ENCODE measurements at places on chromosomes 2 and 18.

- DNase-seq, result no peak
These were observed 165.2 kb upstream of the EPC2 start for GRCh38 chr2:148479398-148479797.

GRCh38 chr2:154203902-154204301, 332.2 kb downstream of the GALNT13 start:
- no peak for DNase-seq

GRCh38 chr18:35695803-35696202, 114.3 kb downstream of the GALNT1 start:
- DNase-seq, result no peak

DNA sequence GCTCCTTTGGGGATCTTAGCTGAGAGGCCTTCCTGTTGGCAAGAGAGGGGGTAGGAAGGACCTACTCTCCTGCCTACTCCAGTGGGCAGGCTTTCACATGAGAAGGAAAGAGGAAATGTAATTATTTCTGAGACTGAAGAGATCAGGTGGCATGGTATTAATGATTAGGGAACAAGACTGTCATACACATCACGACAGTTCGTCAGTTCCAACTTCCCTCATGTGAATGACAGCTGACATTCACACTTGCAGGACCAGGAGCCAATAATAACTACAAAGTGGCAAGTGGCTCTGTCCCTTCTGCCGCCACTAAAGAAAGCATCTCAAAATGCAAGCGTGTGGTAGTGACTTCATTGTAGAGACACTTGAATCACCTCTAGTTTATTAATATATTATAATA, 90.0 kb downstream of the ZCCHC2 start:
- DNase-seq, result no peak

DNA sequence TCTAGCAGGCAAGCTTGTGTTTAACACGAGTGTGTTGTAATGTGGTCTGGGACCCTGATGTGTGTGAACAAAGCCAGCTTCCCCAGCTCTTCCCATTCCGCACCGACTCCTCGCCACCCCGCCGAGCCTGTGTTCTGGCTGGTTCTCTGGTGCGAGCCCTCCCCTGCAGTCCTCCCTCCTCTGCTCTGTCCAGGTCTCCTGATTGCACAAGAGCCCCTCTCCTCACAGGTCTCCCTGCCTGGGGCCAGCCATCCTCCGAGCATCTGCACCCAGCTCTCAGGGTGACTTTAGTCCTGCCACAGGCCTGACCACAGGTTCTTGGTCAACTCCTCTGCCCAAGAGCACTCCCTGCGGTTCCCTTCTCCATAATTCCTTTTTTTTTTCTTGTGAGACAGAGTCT, 13.2 kb downstream of the SLC66A3 start:
- no peak for DNase-seq

- DNase-seq, result no peak
These were observed 31.9 kb upstream of the ATP6V1B1 start for GRCh38 chr2:70903641-70904340.

DNA sequence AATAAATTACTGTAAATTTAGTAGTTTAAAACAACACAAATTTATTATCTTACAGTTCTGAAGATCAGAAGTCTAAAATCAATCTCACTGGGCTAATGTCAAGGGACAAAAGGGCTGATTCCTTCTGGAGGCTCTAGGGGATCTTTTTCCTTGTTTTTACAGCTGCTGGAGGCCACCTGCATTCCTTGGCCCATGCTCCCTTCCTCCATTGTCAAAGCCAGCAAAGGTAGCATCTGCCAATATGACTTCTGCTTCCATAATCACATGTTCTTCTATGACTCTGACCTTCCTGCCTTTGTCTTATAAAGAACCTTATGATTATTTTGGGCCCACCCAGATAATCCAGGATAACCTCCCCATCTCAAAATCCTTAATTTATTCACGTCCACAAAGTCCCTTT, 46.0 kb upstream of the FAM136A start:
- DNase-seq, result no peak

GRCh38 chr18:48897531-48897930, 53.2 kb downstream of the SMAD7 start:
- no peak for DNase-seq

DNA sequence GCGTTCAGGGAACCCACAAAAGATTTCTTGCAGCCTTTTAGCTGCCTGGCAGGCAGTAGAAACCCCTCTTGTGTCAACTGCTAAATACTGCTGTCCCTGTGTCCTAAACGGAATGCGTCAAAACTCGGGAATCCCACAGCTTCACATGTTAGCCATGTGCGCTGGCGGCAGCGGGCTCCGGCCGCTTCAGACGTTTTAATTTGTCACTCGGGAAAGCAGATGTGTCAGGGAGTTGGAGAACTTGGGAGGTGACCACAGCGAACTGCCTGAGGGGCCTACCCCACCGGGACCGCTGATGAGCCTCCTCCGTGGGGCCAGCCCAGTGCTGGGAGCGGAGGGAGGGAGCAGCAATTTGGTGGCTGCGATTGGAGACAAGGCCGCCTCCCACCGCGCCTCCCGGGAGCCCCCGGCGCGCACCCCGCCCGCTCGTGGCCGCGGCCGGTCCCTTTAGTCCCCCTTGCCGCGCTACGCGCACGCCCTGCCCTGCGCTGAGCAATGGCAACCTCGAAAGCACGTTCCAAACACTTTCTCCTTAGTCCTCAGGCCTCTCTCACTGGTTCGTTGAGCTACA, 146.1 kb upstream of the SATB2 start:
- DNase-seq, result no peak

DNA sequence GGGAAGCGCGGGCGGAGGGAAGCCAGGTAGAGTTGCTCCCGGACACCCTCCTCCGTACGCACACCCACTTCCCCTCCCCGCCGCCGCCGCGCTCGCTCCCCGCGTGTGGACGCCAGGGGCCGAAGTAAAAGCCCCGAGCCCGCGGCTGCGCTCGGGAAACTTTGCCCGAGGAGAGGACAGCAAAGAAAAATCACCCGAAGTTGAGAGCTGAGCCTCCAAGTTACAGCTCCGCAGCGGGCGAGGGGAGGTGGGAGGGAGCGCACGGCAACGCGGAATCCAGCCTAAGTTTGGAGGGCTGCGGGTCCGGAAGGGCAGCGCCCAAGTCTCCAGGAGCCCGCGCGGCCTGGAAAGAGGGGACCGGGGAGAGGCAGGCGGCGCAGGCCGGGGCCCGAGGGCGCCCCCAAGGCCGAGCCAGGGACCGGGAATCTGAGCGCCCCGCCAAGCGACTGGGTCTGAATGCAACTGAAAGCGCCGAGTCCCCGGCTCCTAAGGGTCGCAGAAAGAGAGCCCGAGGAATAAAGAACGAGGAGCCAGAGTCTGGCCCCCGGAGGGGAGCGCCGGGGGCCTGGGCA, 706 bp upstream of the BCL11A start:
- peak; percentile 64 for DNase-seq

DNA sequence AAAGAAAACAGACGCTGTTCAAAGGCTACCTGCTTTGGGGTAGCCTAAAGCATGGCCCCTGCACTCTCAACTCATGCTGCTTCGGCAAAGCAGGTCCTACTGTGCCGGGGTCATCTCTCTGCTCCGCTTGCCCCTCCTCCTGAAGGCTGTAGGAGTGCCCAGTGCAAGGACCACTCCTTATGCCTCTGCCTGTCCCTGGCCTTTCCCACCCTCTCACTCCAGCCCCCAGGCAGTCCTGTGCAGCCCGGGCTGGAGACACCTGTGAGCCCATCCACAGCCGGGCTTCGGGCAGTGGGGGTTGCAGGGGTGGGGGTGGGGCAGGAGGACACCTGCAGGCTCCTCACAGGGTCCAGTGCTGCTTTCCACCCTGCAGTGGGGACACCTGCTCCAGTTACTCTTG, 69.1 kb downstream of the ACKR3 start:
- DNase-seq, result no peak

DNA sequence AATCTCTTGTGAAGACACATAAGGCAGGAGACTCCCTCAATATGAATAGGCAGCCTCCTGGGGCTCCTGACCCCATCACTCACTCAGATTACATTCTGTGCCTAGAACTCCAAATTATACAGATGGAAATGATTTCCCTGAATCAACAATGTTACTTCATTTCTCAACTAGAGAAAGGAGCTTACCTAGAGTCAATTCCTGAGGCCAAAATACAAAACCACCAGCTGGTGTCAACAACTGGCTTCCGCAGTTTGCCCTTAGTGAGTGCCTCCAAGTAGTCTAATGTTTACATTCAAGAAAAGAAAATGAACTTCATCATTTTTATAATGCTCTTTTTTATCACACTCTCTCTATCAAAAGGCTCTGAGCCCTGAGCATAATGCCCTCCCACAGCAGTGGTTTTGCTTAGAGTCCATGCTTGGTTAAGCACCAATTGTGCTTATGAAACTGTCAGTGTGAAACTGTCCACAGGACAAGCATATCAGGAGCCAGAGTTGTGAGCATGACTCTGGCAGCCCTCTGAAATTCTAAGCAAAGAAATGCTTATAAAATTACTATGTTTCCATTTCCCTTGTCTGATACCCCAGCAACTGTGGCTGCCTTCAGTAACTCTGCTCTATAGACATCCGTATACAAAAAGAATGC, 305.7 kb upstream of the PKDCC start:
- DNase-seq, result no peak

GRCh38 chr2:46568212-46569009, 89.0 kb downstream of the TMEM247 start:
- DNase-seq, result no peak

- no peak for DNase-seq
These were observed 80.3 kb downstream of the MBOAT2 start for GRCh38 chr2:8923183-8923582.

DNA sequence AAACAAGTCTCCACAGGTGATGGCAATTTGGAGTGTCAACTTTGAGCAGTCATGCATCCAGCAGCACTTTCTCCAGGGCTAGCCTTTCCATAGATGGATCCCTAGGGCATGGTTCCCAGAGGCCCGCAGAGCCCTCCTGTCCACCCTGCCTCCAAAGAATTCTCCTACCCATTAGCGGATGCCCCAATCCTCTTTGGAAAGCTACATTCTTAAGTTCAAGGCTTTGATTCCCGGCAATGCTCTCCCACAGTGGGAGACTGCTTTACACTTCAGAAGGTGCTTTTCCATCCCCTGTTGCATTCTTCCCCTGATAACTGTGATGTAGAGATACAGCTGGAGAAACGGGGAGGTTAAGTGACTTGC, 61.3 kb downstream of the ACAA2 start:
- DNase-seq, result no peak

- DNase-seq, result no peak
These were observed 938.1 kb upstream of the SLC39A10 start for GRCh38 chr2:194718881-194719280.

DNA sequence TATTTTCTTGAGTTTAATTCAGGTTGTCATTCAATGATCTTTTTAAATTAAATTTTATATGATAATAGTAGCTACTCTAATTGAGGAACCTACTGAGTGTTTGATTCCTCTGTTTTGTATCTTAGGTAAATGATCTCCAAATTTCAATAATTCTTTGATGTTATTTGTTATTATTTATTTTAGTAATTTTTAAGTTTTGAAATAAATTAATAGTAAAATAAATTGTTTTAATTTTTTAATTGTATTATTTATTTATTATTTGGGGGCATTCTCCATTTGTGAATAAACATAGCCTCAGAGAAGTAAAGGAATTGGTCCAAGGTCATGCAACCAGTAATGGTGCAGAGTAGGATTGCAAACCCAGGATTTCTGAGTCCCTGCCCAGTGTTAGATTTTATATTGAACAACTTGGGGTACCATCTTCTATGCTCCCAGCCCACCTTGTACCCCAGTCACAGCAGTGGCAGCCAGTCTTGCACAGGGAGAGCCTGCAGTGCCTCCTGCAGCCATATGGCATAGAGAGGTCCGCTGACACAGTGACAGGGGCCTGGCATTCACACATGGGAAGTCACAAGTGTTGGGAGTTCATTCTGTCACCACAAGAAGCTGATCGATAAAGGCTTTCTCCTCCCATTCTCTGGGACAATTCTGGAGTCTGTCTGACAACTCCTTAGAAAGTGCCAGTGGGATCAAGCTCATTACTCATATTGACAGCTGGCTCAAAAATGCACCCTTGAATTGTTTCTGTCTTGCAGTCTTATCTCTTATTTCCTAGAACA, 110.0 kb upstream of the ETAA1 start:
- no peak for DNase-seq

GRCh38 chr2:1321321-1321720, 91.9 kb upstream of the TPO start:
- DNase-seq, result no peak

GRCh38 chr2:118841450-118841827, 6.0 kb downstream of the EN1 start:
- DNase-seq, result no peak

- peak; percentile 39 for DNase-seq
These were observed 69.3 kb downstream of the INPP5D start for GRCh38 chr2:233129351-233129978.

DNA sequence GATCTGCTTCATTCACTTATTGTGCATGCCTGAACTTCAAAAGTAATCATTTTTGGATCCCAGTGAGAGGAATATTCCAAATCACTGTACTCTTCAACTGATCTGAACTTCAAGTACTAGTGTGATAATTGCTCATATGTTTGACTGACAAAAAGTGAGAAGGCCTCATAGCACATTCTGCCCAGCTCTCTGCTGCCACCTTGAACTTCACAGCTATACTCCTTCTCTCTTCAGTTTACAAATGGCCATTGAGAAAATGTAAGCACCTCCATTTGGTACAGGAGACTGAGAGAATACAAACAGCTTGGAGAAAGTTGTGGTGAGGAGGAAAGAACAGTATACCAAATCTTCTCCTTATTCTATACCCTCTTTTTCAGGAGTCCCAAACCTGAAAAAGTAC, 946.0 kb upstream of the CHAC2 start:
- DNase-seq, result peak; percentile 12

DNA sequence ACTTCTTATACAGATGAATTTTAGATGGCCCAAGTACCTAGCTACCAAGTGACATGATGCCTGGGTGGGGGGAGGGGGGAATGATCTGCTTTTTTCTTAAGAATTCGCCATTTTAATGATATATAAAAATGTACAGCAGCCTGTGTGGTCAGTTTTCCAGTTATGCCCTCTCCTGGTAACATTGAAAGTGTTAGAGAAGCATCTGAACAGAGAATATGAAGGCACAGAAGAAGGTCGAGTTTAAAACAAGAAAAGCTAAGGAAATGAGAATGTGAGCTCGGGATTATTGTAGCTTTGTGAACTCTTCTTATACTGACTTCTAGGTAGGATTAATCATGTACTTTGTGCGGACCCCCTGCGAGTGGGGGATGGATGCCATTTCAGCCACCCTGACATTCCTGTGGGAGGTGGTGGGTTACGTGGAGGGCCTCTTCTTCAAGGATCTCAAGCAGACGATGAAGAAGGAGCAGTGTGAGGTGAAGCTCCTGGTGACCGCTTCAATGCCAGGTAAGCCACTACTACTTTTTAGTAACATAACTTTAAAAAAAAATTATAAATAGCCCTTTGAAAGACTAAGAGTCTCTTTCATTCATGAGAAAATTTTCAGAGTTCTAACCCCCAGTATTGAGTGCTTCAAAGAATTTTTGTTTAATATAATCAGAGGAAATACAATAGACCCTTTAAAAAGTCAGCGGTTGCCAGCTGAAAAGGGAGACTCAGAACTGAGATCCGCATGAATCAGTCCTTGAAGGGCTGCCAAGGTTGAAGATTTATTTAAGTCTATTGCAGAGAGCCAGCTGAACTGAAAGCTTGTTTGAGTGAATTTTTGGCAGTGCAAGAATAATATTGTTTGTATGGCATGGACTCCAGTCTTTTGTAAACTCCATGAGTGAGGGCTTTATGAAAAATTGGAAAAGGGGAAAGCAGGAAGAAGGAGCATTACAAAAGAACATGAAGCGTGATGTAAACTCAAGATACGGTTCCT, 68.6 kb upstream of the RPE start:
- no peak for DNase-seq

- no peak for DNase-seq
These were observed 12.3 kb upstream of the GPR17 start for GRCh38 chr2:127633556-127634065.

Data from WERI-Rb-1 (cell line).